HS-5 (cell line): ENCODE measurements at places on chromosomes 4 and X.

DNA sequence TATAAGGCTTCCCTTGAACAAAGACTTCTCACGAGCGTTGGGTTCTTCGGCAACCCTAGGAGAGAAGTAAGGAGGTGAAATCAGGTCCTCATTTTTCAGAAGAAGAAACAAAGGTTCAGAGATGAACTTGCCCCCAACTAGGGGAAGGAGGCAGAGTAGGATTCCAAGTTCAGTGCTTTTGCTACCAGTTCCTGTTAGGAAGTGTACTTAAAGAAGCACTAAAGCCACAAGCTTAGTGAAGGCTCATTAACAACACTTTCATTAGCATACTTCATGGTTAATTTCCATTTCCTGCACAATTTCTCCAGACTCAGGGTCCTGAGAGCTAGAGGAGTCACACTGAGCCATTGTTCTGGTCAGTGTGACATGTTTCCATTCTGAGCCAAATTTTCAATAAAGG, 52.1 kb downstream of the VSIG4 start:
- no peak for DNase-seq

- no peak for DNase-seq
Measured at GRCh38 chrX:131728295-131729145, 184.6 kb downstream of the OR13H1 start.

GRCh38 chrX:10121787-10122186, 35.0 kb upstream of the CLCN4 start:
- DNase-seq, result no peak

GRCh38 chr4:150999086-150999485, 16.0 kb downstream of the LRBA start:
- no peak for DNase-seq

- DNase-seq, result no peak
Measured at GRCh38 chrX:9291629-9292028, 173.2 kb upstream of the TBL1X start.

- DNase-seq, result no peak
Measured at GRCh38 chr4:140648716-140649308, 80.1 kb upstream of the UCP1 start.

DNA sequence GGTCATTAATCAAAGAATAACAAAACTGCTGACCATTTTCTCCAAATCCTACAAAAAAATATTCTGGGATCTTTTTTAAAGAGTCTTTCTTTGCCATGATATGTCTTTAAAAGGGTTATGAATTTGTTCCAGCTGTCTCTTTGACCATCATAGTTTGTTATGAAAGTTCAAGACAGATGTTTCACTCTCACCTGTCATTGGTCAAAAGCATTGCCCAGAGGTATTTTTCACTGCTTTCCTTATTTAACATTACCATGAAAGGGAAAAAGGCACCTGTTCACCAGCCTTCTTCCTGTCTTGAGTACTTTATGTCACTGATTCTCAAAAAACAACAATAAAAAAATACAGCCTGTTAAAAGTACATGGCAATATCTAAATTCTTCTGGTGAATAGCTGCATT, 643.8 kb downstream of the FAT4 start:
- DNase-seq, result no peak

DNA sequence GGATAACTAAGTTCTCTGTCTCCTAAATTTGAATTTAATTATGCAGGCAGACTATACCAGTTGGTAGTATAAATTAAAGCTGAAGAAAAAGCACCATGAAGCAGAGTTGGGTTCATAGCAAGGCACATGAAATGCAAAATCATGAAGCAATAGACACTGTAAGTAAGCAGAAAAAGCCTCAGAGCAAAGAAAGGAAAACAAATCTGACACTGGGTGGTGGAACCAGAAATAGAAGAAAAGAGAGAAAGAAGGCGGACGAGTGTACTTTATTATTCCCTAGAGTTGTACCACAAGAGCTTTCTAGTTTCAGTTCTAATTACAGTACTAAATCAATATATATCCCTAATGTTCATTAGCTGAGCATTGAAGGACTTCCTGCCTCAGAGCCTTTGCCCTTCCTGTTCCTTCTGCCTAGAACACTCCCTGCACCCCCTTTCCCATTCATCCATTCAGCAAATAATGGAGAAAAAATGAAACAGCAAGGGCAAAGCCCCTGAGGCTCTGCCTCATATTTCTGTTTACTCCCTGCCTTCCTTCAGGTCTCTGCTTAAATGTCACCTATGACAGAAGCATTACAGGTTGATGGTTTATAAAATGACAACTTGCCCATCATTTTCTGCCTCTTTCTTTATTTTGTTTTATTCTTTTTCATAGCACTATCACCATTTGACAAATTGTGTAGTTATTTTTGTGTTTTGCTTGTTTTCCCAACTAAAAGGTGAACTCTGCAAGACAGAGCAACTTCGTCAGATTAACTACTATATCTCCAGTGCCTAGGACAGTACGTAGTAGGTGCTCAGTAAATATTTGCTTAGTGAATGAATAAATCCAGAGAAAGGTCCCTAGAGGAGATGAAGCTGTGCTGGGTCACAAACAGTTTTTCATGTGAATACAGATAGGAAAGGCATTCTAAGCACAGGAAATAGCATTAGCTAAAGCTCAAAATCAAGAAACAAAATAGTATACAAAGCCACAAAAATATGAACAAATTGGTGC, 154.0 kb upstream of the RASGEF1B start:
- DNase-seq, result no peak

DNA sequence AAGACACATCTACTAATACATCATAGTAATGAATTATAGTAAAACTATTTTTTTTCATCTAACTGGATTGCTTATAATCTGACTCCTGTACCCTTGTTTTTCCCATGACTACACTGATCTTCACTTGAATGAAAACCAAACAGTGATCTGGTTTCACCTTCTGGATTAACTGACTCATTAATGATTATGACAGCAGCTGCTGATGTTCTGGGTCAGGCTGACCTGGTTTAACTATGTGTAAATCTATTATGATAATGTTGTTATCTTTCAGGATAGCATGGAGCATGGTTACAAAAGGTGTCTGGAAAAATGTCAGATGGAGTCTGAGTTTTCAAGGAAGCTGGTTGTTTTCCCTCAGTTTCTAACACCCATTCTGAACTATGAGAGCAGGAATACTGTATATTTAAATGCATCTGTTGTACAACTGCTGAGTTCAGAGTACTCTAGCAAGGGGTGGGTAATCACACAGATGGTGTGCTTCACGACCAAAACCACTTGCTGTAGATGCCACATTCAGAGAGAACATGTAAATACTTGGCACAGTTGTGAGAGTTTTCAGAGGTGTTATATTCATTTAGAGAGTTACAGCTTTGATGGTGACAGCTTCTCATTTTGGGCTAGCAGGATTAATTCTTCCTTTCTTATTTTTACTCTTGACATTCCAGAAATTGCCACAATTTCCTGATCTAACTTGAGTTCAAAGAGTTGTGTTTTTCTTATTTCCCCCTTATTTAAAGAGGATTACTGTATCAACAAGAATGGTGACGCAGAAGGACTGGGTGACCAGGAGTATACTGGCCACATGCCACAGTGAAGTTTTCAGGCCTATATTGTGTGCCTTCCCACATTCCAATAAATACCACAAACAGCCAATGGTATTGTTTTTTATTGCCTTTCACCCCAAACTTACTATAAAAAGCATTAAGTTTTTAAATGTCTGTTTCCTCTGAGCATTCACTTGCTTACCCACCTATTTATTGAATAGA, 249.7 kb upstream of the TET2 start:
- DNase-seq, result no peak

GRCh38 chrX:26649534-26649933, 433.6 kb downstream of the MAGEB5 start:
- DNase-seq, result no peak

- DNase-seq, result no peak
Measured at GRCh38 chrX:44240036-44240435, 103.4 kb downstream of the EFHC2 start.

DNA sequence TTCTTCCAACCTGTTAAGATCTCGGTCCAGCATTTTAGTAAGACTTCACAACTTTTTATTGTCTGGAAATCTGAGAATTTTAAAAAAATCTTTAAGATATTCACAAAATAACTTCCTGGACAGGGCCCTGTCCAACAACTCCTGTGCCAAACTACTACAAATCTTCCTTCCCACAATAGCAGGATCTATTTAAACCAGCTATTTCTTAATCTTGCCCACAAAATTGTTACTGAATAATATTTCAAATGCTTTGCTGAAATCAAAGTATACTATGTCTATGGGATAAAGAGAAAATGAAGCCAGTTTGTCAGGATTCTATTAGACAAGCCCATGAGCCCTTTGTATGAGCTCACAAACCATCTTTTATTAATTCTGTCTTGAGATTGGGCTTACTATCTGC, 104.1 kb upstream of the DDIT4L start:
- DNase-seq, result no peak

DNA sequence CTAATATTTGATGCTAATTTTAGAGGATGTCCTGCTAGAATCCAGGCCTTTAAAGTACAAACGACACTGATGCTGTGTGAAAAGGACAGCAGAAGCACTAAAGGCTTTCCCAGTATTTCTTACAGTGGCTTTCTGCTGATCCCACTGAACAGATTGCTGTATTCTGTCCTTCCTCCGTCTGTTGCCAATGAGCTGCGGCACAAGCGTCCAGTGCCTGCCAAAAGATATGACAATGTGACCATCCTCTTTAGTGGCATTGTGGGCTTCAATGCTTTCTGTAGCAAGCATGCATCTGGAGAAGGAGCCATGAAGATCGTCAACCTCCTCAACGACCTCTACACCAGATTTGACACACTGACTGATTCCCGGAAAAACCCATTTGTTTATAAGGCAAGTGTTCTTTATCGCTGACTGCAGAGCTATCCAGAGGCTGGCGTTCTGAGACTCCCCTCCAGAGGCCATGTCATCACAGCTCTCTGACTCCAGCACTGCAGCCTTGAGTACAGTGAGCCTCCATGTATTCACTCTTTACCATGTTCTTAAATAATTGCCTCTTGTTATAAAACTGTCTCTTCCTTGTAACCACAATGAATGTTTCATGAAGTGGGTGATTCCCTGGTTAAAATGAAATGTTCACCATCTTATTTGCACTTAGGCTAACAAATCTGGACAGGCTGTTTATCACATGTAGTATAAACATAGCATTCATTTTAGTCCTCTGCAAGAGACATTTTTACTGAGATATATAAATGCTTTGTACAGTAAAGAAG, 43.6 kb downstream of the GUCY1B1 start:
- DNase-seq, result no peak

- DNase-seq, result no peak
Measured at GRCh38 chr4:140641105-140641555, 72.4 kb upstream of the UCP1 start.

- no peak for DNase-seq
Measured at GRCh38 chrX:15441464-15441863, 51.7 kb downstream of the PIR start.

- DNase-seq, result no peak
Measured at GRCh38 chr4:157992948-157993839, 179.6 kb downstream of the GASK1B start.

DNA sequence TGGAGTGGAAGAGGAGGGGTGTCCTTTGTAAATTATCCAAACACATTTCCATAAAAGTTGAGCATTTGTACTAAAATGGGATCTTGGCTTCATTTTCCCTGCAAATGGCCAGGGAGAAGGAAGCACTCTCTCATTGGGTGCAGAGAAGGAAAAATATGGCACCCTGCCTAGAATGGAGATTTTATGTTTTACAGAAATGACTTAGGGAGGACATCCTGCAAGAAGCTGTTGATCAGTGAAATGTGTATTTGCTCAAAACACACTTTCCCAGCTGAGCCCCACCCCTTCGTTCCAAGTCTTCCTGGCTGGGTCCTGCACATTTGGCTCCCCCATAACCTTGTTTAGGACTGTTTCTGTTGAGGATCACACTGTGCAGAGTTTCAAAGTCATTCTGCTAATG, 213.5 kb upstream of the TAPT1 start:
- DNase-seq, result no peak

GRCh38 chr4:150768497-150768896, 186.5 kb downstream of the MAB21L2 start:
- DNase-seq, result no peak

DNA sequence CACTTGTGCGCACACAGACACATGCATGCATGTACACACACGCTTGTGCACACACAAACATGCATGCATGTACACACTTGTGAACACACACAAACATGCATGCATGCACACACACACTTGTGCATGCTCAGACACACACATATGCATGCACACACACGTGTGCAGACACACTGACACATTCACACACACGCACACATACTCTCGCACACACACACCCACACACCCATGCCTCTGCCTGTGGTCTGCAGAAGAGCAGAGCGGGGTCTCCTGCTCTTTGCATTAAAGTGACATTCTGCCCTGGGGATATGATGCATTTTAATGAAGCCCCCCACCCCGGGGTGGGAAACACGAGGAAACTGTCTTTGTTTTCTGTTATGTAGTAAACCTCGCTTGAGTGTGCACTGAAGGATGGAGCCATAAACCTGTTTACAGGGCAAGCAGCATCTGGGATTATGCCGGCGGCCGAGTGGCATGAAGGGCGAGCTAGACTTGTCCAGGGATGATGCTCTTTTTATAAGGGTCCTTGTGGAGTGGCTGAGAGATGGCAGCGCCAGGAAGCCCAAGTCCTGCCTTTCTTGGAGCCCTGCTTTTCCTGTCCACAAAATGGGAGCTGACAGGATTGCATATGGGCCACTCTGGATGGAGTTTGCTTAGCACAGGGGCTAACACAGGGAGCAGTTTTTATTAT, 17.8 kb downstream of the PSAPL1 start:
- DNase-seq, result no peak

GRCh38 chrX:98379134-98379533, 1495.4 kb downstream of the RPA4 start:
- DNase-seq, result no peak

GRCh38 chr4:138875891-138876608, 139.5 kb upstream of the NOCT start:
- peak; percentile 80 for DNase-seq

- no peak for DNase-seq
Measured at GRCh38 chrX:100381619-100382018, 28.5 kb downstream of the PCDH19 start.

- no peak for DNase-seq
Measured at GRCh38 chrX:124862301-124862700, 457.4 kb upstream of the TEX13C start.

- no peak for DNase-seq
Measured at GRCh38 chr4:2360396-2360730, 58.1 kb downstream of the ZFYVE28 start.

DNA sequence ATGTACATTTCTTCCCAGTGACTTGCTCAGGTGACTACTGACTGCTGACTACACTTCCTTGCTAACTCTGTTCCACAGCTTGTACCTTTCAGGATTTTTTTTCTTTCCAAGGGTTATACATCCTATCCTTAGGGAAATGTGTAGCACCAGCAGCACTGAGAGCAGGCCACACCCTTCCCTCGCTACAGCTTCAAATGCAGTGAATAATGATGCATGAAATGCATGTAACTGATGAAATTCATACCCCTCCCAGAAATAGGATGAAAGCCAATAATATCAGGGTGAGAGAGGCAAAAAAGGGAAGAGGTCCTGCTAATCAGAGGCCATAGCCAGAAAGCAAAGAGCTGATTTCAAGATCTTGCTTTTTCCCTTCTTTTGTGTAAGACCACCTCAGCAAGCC, 6.2 kb upstream of the FGF16 start:
- no peak for DNase-seq
